ENCODE measurements at places on chromosomes 13 and 19. TPM values are rescaled to one million over a fixed set of nuclear protein-coding genes. Genes with fewer than 3 reads are reported as not detected.

The PRSS57 gene
- not detected for total RNA-seq

The CGB5 gene
- not detected for total RNA-seq

The ANGPTL4 gene
- total RNA-seq, result 48.1 TPM

The LILRA6 gene
- total RNA-seq, result 0.98 TPM

The OR7D4 gene
- total RNA-seq, result not detected

The C13orf42 gene
- total RNA-seq, result not detected

The PNKP gene
- 49.6 TPM for total RNA-seq

The COL4A2 gene
- total RNA-seq, result 25.9 TPM

The ELANE gene
- not detected for total RNA-seq

The ZNF525 gene
- 9.4 TPM for total RNA-seq

All from dorsolateral prefrontal cortex (tissue), 122 donors.